H4 (cell line): ENCODE measurements at places on chromosomes 3 and 15.

DNA sequence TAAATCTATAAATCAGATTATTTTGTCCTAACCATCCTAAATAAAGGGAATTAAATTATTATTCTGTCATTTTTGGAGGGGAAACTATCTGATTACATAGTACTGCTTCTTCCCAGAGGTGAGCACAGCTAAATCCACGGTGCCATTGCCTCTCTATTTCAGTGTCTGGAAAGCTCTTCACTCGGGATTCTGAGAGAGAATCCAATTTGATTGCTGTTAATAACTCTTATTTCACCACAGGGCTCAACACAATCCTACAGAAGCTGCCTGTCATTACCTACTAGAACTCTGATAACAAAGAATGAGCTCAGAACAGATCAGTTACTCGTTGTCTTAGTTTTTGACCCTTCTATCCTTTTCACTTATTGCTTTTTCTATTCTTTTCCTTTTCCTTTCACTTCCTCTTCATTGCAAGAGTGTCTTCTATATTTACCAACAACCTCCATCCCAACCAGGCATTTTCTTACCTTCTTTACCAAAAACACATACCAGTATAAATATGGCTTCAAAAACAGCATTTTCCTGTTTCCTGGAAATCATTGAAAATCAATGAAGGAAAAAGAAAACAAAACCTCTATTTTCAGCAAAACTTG is 30.4 kb downstream of the OXNAD1 start:
- DNase-seq = no peak

GRCh38 chr3:23867400-23867799 is 49.4 kb downstream of the NKIRAS1 start:
- DNase-seq = no peak

DNA sequence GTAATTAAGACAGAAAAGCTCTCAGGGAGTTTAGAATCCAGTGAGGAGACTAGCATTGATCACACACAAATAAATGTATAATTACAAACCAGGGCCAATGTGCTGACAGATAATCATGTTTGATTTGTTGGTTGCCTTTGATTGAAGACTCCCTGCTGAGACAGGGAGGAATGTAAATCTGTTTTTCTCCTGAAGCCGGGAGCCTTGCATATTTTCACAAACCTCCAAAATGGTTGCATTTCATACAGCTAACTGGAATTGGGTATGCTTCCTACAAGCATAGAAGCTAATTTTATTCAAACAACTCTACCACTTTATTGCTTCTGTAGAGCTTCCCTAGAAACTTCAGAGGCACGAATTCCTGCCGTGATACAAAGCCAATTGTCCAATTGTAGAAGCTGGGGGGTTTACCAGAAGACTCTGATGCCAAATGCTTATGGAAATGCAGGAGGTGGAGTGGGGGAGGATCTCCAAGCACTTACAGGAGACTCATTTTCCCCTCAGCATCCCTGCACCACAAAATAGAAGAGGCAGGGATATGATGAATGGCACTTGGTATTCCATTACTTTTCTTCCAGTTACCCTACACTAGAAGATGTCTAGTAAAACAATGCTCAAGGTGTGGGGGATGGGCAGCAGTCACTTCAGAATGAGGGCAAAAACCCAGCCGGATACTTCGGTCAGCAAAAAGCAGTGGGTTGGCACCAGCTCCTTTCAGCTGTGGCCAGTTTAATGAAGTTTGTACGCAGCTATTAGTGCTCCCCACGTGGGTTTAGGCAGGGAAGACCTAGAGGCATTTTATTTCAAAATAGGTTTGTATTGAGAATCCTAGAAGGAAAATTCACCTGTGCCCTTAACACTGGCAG is 11.4 kb upstream of the MEX3B start:
- DNase-seq = no peak

GRCh38 chr3:100879195-100879810 is 113.9 kb downstream of the ABI3BP start:
- DNase-seq = no peak

GRCh38 chr3:66492071-66492470 is 8.8 kb downstream of the LRIG1 start:
- DNase-seq = no peak

GRCh38 chr3:140438736-140439470 is 239.0 kb upstream of the TRIM42 start:
- DNase-seq = no peak

DNA sequence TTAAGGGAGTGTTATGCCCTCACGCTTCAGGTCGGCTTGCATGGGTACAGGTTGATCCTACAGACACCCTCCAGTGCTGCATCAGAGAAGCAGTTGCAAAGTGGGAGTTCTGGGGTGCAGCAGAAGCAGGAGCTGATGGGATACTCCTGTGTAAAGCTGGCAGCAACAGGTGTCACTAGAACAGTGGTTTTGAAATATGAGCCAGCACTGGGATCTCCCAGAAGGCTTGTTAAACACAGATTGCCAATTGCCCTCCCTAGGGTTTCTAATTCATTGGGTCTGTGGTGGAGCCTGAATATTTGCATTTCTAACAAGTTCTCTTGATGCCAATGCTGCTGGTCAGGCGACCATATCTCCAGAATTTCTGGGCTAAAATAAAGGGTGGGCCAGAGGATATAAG is 350.4 kb downstream of the CLSTN2 start:
- DNase-seq = no peak

DNA sequence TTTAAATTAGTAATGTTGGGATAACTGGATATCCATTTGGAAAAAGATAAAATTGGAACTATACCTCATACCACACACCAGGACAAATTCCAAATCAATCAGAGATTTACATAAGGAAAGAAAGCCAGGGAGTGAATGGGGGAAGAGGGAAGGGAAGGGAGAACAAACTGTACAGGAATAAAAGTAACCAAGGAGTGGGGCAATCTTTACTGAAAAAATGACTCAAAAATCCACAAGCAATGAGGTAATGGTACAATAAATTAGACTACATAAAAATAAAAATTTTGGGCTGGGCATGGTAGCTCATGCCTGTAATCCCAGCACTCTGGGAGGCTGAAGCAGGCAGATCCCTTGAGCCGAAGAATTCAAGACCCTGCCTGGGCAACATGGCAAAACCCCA is 82.6 kb downstream of the MLH1 start:
- DNase-seq = no peak

DNA sequence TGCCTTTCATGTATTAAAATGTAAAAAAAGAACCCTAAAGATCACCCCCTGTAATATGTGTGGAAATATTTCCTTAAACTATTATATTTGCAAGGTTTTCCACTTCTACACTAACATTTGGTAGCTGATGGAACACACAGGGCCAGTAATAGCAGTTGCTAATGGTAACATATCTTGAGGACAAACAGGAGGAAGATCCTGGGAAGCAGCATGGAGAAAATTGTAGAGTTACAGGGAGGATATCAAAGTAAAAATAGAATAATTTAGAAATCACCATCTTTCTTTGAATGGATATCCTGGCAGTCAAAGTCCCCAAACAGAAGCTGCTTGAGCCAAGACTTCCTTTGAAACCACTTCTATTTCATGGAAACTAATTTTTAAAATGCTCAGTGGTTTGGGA is 29.5 kb upstream of the OSTN start:
- DNase-seq = no peak

DNA sequence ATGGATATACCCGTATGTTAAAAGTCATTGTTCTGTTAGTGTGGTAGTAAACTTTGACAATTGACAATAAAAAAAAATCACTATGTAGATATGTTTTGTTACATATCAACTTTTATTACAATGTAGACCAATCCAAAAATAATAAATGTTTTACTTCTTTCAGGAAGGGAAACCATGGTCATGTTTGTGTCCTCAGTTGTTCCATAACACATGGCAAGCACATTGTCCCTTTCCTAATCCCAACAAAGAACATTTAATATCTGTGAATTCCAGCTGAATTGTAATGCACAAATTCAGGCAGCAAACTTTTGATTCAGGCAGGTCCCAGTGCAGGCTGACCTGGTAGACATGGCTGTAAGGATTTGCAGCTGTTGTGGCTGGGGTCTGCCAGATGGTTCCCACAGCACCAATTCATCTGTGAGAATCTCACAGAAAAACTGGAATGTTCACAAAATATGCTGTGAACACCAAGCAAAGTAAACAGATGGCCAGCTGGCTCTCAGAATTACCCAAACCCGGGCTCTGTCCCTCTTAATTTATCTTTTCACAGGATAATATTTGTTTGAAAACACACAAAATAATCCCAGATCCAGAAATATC is 1.9 kb upstream of the SPG21 start:
- no peak for DNase-seq

GRCh38 chr15:77866596-77867125 is 210.8 kb downstream of the TBC1D2B start:
- no peak for DNase-seq

DNA sequence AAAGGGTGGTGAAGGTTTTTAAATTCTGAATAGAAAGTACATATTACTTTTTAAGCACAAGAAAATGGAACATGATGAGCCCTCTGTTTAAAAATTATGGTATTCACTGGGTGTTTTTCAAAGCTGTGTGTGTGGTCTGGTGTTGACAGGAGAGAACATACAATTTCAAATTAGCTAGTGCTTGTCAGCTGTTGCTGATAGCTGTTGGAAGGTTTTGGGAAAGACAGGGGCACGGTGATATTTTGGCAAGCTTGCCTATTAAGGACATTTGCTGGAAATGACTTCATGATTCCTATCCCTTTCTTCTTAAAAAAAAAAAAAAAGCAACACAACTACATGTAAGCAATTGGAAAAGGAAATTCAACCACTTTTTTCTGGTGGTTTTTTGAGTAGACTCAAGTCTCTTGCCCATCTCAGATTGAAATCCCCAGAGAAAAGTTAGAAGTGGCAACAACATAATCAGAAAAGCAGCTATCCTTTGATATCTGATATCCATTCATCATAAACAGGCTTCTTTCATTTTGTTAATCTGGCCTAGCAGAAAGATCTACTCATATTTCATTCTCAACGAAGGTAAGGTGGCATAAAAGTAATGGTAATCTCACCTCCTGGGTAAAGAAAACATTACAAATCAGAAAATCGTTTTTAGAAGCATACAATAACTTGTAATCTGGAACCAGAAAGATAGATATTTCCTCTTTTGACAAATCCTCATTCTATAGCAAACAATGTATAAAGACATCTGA is 130.0 kb downstream of the RBMS3 start:
- DNase-seq = no peak

DNA sequence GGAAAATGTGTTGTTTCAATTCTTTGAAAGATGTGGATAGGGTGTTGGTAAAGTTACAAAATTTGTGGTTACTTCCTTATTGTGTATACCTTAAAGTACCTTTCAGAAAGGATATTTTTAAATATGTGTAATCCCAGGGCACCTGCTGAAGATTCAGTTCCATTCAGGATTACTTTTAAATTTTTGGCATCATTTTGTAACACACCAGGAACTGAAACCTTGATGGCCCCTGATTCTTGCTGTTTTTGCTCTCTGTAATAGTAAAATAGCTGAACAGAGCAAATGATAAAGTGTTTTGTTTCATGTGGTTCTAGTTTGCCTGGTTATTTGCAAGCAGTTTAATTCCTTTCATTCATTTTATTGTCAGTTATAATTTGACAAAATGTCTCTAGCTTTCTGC is 160.9 kb downstream of the KLHL25 start:
- no peak for DNase-seq

DNA sequence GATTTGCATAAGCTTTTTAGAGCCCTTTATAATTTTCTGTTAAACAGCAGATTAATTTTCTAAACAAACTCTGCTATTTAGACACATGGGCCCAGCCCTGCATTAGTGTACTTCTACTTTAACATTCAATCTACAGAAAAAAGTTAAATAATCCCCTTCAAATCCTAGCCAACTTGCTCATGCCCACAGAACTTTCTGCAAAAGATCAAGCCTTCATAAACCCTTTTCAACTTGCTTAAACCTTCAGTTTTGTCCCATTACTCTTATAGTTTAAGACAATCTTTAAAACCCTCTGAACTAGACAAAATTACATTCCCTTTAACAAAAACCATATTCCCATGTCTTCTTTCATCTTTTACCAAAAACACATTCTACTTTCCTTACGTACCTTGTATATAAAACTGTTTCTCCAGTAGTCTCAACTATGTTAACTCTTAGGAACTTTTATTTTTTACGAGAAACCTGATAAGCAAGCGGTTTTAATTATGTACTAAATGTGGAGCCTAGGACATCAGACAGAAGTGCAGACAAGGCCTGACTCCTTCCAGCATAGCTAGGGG is 25.2 kb upstream of the ADGRG7 start:
- DNase-seq = no peak

- no peak for DNase-seq
Observed at GRCh38 chr3:148694116-148694515, 3.6 kb upstream of the AGTR1 start.

GRCh38 chr3:102398176-102398575 is 36.6 kb upstream of the ZPLD1 start:
- no peak for DNase-seq

DNA sequence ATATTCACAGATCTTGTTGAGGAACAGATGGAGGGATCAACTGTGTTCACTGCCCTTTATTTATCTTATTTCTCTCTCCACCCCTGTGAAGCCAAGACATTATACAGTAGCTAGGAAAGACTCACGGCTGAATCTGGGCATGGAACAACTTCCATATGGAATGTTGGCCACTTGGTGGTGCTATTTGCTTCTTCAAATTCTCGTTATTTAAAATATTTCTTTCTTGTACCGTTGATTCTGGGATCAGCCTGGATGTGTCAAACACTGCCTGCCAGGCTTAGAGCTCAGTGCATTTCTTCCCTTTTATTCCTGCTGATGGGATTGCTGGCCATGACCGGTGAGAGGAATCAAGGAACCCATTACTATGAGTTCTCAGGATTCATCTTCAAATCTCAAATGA is 17.5 kb upstream of the GASK1A start:
- DNase-seq = peak; percentile 25

DNA sequence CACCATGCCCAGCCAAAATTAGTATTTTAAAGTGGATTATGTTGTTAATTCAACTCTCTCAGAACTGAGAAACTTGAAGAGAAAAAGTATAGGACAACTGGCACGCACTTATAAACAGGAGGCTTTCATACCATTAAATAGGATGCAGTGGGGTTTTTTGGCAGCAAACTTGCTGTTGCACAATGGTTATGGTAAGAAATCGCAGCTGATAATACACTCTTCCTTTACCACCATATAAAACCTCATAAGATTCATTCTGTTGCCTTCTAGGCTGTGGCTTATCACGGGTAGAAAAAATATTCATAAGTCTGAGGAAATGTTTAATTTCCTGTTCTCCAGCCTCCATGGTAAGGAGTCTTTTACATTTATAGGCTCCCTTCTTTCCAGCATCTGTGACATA is 95.3 kb downstream of the TMCO5A start:
- no peak for DNase-seq

- no peak for DNase-seq
Observed at GRCh38 chr3:160471892-160472291, 22.3 kb upstream of the TRIM59 start.

DNA sequence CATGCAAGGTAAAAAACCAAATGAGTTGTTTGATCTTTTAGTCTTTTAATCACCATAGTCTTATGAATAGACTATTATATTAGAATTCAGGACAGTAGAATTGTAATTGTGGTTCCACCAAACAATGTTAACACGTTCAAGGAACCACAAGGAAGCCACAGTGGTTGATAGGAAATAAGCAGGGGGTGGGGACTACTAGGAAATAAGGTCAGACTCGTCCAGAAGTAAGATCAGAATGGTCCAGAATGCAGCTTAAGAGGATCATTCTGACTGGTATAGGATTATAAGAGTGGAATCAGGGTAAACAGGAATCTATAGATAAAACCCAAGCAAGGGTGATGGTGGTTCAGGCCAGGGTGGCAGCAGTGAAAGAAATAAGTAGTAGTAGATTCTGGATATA is 7.5 kb downstream of the MYNN start:
- no peak for DNase-seq

GRCh38 chr15:66452971-66453580 is 44.5 kb downstream of the SNAPC5 start:
- no peak for DNase-seq
